ENCODE measurements at places on chromosomes 5 and 9.
A peak's percentile ranks its signal among the peaks of the same experiment; 100 is the strongest.

GRCh38 chr9:31916591-31917241 is 467.7 kb upstream of the ACO1 start:
- no peak for DNase-seq

DNA sequence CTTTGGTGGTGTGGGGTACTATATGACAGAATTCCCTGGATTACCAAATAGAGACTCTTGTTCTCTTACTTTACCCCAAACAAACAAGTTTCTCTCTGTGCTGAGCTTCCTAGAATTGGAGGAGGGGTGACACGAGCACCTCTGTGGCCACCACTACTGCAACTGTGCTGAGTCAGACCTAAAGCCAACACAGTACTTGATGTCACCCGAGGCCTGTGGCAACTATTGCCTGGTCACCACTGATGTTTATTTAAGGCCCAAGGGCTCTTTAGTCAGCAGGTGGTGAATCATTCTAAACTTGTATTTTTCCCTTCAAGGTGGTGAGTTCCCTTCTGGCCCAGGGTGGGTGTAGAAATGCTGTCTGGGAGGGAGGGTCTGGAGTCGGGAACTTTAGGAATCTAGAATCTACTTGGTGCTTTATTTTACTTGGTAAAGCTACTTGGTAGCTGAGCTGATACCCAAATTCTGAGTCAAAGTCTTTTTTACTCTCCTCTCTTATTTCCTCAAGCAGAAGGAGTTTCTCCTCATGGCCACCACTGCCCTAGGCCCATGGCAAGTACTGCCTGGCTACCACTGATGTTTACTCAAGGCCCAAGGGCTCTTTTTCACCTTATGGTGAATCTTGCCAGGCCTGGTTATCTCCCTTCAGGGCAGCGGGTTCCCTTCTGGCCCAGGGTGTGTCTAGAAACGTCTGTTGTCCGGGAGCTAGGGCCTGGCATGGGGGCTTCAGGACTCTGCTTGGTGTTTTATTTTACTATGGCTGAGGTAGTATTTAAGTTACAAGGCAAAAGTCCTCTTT is 9.8 kb downstream of the LURAP1L start:
- DNase-seq = no peak

- no peak for DNase-seq
Measured at GRCh38 chr9:115462623-115463022, 344.7 kb upstream of the TNC start.

DNA sequence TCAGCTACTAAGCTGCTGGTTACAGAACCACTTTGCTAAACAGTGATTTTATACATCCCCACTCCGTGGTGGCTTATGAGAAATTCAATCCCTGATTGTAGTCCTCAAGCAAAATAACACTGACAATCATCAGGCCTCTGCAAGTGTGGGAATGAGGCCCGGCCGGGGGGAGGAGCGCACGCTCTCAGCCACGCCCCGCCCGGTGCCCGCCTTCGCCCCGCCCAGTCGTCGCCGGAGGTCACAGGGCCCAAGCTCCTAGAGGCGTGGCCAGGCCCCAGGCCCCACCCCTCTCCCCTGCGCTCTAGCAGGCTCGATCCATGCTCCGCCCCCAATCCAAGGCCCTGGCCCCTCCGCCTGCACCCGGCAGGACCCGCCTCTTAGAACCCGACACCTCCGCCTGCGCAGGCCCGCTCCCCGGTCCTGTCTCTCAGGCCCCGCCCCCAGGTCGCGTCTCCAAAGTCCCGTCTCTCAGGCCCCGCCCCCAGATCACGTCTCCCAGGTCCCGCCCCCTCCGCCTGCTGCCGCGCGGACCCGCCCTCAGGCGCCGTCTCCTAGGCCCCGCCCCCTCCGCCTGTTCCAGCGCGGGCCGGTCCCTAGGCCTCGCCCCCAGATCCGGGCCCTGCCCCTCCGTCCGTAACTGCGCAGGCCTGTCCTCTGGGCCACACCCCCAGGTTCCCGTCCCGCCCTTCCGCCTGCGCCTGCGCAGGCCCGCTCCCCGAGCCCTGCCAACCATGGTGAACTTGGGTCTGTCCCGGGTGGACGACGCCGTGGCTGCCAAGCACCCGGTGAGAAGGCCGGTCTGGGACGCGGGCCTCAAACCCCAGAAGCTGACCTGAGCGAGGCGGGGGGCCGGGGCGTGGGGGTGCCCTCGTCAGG is at the start of gene TMEM141:
Gene TMEM141, plus strand, starts transcription at position 705 of the 876 bp plus-strand sequence. Its CDS starts 27 bp downstream, at position 732.
- DNase-seq = peak; percentile 100

DNA sequence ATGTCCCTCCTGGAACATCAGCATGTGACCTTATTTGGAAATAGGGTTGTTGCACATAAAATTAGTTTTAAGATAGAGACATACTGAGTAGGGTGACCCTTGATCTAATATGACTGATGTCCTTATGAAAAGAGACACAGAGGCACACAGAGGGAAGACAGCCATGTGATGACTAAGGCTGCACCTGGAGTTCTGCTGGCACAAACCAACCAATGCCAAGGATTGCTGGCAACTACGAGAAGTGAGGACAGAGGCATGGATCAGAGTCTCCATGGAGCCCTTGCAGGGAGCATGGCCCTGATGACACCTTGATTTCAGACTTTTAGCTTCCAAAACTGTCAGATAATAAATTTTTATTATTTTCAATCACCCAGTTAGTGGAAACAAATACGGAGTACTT is 101.9 kb downstream of the FBXL7 start:
- no peak for DNase-seq
